ENCODE measurements at places on chromosomes 2 and 18.

DNA sequence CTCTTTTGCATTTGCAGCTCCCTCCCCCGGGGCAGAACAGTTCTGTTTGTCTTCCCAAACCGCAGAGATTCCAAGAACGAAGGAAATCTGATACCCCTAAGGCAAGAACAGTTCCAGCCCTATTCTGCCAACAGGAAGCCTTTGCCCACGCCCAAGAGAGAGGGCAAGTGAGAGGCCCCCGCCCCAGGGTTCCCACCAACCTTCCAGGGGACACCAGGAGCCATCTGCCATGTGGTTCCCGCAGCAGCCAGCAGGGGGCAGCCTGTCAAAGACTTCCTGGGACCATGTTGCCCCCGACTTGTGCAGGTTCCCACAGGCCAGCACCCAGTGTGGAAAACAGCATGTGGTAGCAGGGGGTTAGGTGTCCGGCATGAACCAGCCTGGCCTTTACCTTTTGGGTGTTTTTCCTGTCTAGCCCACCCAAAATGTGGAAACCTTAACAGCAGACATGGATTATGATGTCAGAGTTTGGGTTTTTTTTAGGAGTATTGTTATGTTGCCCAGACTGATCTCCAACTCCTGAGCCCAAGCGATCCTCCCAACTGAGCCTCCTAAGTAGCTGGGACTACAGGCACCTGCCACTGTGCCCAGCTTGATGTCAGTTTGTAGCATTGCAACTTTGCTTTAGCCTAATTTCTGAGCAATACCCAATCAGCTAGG lies 21.7 kb upstream of the EFHD1 start:
- DNase-seq, result peak; percentile 60

DNA sequence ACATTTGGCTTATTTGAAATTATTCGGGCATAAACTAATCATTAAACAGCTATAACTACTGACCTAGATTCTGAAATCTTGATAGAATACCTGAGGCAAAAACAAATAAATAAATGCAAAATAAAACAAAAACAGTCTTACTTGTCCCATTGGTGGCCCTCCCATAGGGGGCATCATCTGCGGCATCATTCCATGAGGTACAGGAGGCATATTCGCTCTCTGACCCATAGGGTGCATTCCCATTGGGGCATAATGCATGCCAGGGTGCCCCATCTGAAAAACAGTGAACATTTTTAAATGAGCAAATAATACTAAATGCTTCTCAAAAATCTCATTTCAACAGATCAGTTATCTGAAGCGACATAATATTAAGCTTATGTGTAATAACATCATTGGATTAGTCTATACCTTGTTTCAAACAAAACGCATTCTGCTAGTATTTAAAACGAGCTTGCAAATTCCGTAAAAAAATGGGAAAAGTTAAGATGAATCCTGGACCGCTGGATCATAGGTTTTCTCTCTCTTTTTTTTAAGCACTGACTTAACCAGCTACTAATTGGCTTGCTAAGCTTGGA lies 1.3 kb downstream of the PRPF40A start:
- no peak for DNase-seq

GRCh38 chr2:230762317-230762896 lies 49.8 kb downstream of the CAB39 start:
- DNase-seq, result no peak

DNA sequence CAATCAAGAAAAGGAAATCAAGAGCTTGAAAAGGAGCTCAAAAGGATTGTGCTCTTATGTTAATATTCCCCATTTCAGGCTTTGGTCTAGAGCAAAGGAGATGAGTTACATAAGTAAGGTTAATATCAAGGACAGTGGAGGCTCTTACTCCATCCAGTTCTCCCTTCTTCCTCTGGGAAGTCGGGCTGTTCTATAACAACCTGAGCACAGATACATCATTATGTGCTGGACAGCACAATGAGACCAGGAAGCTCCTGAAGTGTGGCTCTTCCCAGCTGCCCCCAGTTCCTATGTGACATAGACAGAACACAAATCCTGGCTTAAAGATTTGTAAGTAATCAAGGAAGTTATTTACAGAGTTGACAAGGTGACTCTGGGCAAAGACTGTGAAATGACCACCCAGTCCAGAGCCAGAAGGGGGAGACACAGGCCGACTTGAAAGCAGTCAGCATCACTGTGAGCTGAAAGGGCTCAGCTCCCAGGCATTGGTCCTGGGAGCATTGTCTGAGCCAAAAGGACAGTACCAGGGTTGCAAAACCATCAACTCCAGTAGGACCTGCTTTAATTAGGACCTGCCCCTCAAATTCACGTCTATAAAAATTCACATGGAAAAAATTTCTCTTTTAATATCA lies 917.6 kb upstream of the ACVR2A start:
- DNase-seq, result peak; percentile 40

DNA sequence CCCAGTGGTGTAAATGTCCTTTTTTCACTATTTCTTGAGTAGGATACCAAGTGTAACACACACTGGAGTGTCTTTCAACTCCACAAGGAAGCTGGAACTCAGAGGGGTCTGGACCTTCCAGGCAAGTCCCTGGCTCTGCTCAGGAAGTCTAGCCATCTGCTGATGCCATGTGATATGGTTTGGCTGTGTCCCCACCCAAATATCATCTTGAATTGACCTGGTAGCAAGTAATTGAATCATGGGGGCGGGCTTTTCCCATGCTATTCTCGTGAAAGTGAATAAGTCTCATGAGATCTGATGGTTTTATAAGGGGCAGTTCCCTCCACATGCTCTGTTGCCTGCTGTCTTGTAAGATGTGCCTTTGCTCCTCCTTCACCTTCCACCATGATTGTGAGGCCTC lies 99.4 kb upstream of the CDC42EP3 start:
- no peak for DNase-seq

- no peak for DNase-seq
These were observed 102.4 kb downstream of the CACNB4 start for GRCh38 chr2:151996243-151997003.

DNA sequence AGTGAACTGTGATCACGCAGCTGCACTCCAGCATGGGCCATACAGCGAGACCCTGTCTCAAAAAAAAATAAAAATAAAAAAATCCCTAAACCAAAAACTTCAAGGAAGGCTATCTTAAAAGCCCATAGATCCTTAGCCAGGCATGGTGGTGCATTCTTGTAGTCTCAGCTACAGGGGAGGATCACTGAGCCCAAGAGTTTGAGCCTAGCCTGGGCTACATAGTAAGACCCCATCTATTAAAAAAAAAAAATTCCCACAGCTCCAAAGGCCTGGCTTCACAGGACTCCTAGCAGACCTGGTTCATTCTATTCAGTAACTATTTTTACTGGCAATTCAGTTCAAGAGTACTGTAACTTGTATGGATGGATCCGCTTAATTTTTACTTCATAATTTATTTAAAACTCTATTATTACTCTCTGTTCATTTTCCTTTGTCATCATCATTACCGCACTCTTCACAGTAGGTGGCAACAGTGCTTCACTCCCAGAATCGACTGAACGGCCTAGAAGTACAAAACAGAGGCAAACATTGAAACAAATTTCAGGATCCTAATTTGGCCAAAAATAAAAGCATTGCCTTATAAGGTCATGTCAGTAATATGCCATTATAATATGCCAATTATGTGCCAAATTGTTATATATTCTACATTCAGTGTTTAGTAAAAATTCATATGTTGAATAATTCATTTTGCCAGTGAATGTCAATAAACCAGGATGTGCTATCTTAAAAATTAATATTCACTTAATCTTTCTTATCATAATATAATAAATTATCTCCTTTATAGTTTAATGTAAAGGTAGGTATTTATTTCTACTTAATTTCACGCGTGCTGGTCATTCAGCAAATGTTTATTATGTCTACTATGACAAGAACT lies 14.3 kb upstream of the STAM2 start:
- peak; percentile 84 for DNase-seq

GRCh38 chr2:149000158-149000938 lies 38.2 kb upstream of the LYPD6B start:
- no peak for DNase-seq

- no peak for DNase-seq
These were observed 28.1 kb downstream of the TMEM163 start for GRCh38 chr2:134690629-134691215.

DNA sequence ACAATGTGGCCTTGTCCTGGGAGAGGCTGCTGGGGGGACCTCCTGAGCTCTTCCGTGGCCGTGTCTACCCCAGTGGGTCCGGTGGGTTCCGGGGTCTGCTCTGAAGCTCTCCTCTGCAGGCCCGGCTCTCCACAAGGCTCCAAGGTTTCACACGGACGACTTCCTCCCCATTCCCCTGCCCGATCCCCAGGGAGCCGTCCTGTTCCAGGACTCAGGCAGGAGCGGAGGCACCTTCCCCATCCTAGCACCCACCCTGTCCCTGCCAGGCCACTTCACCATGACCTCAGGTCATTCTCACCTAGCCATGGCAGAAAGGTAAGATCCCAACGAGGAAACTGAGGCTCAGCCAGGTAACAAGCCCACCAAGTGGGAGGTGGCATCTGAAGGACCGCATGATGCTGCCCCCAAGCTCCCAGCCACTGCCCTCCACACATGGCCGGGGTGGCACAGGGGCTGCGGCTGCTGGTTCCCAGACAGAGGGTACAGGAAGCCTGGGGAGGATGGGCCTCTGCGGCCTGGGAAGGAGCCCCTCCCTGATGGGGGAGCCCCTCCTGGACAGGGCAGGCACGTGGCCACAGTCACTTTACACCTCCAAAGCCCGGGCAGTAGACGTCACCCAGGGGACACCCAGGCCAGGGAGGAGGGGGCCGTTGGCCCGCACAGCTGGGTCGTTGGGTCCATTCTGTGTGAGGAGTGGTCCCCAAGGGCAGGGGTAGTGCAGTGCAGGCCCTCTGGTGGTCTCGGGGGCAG lies 274.0 kb downstream of the NDUFA10 start:
- no peak for DNase-seq

DNA sequence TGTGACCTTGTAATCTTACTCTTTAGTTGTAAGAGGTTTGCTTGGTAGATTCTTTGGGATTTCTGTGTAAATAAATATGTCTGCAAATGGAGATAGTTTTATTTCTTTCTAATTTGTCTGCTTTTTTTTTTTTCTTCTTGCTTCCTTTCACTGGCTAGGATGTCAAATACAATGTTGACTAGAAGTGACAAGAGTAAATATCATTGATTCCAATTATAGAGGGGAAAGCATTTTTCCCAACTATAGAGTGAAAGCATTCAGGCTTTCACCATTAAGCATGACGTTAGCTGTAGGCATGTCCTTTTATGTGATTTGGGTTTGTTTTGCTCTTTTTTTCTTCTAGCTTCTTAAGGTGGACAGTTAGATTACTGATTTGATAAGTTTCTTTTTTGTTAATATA lies 191.5 kb downstream of the MCFD2 start:
- no peak for DNase-seq

GRCh38 chr2:61469424-61470121 lies 1.3 kb downstream of the USP34 start:
- no peak for DNase-seq

DNA sequence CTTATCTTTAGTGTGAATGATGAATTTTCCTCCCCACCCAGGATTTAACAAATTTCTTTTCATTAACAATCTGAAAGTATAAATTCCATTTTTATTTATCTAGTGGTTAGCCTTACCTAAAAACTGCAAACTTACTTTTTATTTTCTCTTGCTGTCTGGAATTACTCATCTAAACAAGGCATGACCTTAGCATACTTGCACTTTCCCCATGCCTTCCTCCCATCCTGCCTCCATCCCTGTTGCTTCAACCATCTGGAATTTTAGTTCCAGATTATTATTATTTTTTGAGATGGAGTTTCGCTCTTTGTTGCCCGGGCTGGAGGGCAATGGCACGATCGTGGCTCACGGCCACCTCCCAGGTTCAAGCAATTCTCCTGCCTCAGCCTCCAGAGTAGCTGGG lies 35.6 kb downstream of the GDF7 start:
- DNase-seq, result no peak

GRCh38 chr2:105521616-105522015 lies 122.8 kb upstream of the FHL2 start:
- DNase-seq, result no peak

- DNase-seq, result peak; percentile 96
These were observed at the start of gene ACVR1 for GRCh38 chr2:157876066-157876785. Gene ACVR1, minus strand, starts transcription at chr2:157876330. Its CDS starts 76,837 bp downstream, at chr2:157799493.

DNA sequence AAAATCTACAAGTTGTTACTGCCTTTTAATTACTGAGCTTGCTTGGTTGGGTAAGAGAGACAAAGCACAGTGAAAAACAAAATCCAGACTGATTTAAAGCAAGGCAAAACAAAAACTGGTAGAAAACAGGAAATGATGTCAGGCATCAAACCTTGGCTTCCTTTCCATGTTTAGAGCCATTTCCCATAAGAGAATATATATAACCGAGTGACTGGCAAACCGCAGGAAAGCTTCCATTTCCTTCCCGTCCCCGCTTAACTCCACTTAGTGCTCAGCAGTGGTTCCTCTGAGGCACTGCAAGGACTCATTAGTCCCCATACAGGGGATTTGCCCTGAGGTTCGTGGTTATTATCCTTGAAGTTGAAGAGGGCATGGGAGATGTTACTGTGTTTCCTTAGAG lies 446.3 kb downstream of the LPIN1 start:
- DNase-seq, result no peak

GRCh38 chr2:171389325-171389724 lies 44.5 kb downstream of the METTL8 start:
- no peak for DNase-seq

DNA sequence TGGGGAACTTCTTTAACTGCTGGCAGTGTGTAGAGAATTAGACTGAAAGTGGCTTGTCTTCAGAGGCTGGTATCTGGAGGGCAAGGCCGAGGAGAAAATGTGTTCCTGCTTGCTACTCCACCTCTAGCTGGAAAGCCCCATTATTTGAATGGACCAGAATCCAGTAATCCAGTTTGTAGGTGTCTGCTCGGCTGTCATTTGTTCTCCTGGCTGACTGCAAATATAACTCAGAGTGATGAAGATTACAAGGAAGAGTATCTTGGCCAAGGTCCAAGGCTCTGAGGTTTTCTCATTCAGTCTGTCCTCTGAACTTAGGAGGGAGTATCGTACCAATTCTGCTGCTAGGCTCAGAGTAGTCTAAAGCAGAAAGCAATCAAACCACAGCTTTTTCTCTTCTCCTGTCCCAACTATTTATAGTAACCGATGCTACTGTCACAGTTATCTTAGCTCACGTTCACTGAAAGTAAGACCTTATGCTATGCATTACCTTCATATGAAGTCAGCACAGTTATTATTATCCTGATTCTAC lies 228.6 kb downstream of the SETBP1 start:
- DNase-seq, result no peak

- DNase-seq, result peak; percentile 10
These were observed 8.0 kb downstream of the GPR39 start for GRCh38 chr2:132424526-132425121.

GRCh38 chr2:12589802-12590320 lies 126.9 kb upstream of the TRIB2 start:
- no peak for DNase-seq

DNA sequence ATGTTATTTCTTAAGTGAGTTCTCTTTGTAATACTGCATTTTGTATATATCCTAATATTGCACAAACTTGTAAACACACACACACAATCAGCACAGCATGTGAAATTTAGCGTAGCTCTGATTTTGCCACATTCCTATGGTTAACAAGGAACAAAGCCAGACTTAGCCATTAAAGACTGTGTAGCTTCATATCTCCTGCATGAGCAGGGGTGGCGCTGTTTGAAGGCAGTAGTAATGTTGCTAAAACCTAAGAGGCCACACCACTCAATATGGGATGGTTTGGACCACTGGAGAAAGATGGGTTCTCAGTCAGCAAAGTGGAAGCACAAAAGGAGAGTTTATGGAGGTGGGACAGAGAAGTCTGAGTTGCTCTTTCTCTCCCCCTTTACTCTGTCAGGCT lies 61.1 kb upstream of the RND3 start:
- DNase-seq, result no peak

- DNase-seq, result no peak
These were observed 324.6 kb downstream of the HRH4 start for GRCh38 chr18:24785019-24785418.

GRCh38 chr2:165251366-165251765 lies 12.2 kb downstream of the SCN2A start:
- DNase-seq, result no peak
